ENCODE measurements at places on chromosomes 16 and 17. TPM values are rescaled to one million over a fixed set of nuclear protein-coding genes. Genes with fewer than 3 reads are reported as not detected.

FNDC8 gene
- not detected for total RNA-seq

MT1H gene
- total RNA-seq, result 0.58 TPM

KIF1C gene
- 213 TPM for total RNA-seq

SETD1A gene
- 18.5 TPM for total RNA-seq

PHF23 gene
- 47.4 TPM for total RNA-seq

Data from mesenteric fat pad (tissue), 1 donor.